ENCODE measurements at places on chromosomes 2 and 18.

GRCh38 chr2:165149439-165149838 lies 54.4 kb downstream of the SCN3A start:
- H3K27ac ChIP-seq: no peak overlapping the region
- H3K4me3 ChIP-seq: no peak overlapping the region
- DNase-seq: no peak
- no peaks in the 10 kb centered on the region for H3K36me3 ChIP-seq
- peaks cover 4% of the 10 kb centered on the region for H3K27me3 ChIP-seq

DNA sequence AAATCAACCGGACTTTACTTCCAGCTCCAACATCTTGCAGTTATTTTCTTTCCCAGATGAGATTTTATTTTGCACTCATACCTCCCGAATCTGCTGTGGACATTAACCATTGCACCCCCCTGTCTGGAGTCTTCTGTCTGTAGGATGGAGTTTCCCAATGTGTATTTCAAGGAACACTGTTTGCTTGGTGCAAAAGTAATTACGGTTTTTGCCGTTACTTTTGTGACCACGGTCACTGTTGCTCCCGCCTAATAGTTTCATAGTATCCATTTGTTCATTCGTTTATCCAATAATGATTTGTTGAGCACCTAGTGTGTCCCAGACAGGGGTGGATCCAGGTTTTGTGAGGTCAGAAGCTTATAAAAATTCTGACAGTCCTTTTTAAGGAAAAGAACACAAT lies 90.3 kb upstream of the BCL11A start:
- no peak overlapping the region for H3K27ac ChIP-seq
- peaks cover 45% of the 10 kb centered on the region for H3K27me3 ChIP-seq
- no peak for DNase-seq
- H3K36me3 ChIP-seq: no peaks in the 10 kb centered on the region
- no peak overlapping the region for H3K4me3 ChIP-seq
- H3K4me1 ChIP-seq: no peaks in the 10 kb centered on the region

- H3K4me1 ChIP-seq: no peaks in the 10 kb centered on the region
- no peaks in the 10 kb centered on the region for H3K27me3 ChIP-seq
- H3K27ac ChIP-seq: no peak overlapping the region
- DNase-seq: no peak
- H3K4me3 ChIP-seq: no peak overlapping the region
Measured at GRCh38 chr18:66582211-66582610, 21.7 kb downstream of the CDH19 start.

DNA sequence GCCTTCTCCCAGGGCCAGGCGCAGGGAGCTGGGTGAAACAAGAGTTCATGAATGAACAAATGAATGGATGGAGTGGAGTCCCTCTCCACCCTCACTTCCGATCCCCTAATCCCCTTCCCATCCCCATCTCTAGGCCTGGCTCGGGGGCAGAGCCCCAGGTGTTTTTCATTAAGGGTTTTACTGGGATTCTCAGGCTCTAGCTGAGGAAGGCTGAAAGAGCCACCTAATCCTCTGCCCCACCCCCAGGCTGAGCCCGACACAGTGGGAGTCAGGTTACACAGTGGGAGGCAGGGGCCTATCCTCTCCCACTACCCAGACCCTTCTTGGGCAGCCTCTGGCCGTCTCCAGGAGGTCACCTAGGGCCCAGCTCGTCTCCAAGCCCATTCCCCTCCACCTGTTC lies 36.1 kb downstream of the SDC1 start:
- H3K27ac ChIP-seq: no peak overlapping the region
- no peaks in the 10 kb centered on the region for H3K36me3 ChIP-seq
- DNase-seq: no peak
- no peak overlapping the region for H3K4me3 ChIP-seq
- no peaks in the 10 kb centered on the region for H3K4me1 ChIP-seq
- H3K27me3 ChIP-seq: no peaks in the 10 kb centered on the region
